ENCODE measurements at places on chromosomes 12 and 14.

- no peak for DNase-seq
These were observed 5.0 kb upstream of the CIROP start for GRCh38 chr14:23109769-23110168.

- no peak for DNase-seq
These were observed 204.2 kb upstream of the PLXNC1 start for GRCh38 chr12:93944201-93944600.

GRCh38 chr12:41188058-41188840, at the start of gene PDZRN4:
Gene PDZRN4, plus strand, starts transcription at chr12:41188320.
- no peak for DNase-seq

- peak; percentile 56 for DNase-seq
These were observed 83.2 kb upstream of the HMGA2 start for GRCh38 chr12:65740873-65741600.

- no peak for DNase-seq
These were observed 152.3 kb downstream of the SLC6A15 start for GRCh38 chr12:84760091-84760865.
